NCI-H526 (cell line): ENCODE measurements at places on chromosomes 3 and 15.

DNA sequence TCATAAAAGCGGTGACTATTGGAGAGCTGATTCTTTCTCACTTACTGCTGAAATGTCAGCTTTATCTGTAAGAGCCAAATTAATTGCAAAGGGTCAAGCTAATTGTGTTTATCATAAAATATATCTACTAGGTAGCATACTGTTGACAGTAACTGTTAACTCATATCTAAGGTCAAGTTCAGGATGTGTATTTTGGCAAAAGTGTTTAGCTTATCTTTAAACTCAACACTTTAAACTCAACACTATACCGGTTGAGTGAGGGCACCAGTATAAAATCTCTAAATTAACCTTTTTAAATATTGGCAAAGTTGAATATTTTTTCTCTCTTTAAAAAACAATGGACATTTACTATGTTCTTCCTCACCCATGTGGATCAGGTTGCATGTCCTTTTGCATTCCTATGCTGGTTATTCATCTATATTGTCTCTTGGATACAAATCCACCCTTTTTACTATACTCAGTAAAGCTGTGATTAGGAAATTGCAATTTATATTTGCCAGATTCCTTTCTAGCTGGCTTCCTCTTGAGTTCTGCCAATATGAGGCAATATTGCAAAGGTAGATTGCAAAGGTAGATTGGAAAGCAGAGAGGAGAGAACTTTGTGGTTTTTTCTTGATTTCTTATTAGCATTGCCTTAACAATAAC is 344.6 kb upstream of the DCBLD2 start:
- no peak for DNase-seq

DNA sequence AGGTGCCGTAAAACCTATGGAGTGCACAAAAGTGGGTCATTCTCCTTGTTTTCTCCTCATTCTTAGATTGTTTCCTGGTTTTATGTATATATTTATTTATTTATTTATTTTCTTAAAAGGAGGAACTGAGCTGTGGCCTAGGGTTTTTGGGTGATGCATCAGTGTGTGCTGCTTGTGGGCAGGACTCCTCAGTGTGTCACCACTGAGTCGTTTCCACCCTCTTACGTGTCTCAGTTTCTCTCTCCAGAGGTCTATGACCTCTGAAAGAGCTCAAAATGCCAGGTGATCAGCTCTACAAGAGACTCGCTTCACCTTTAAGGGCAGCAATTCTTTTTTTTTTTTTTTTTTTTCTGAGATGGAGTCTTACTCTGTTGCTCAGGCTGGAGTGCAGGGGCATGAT is 72.9 kb downstream of the CD200 start:
- no peak for DNase-seq

DNA sequence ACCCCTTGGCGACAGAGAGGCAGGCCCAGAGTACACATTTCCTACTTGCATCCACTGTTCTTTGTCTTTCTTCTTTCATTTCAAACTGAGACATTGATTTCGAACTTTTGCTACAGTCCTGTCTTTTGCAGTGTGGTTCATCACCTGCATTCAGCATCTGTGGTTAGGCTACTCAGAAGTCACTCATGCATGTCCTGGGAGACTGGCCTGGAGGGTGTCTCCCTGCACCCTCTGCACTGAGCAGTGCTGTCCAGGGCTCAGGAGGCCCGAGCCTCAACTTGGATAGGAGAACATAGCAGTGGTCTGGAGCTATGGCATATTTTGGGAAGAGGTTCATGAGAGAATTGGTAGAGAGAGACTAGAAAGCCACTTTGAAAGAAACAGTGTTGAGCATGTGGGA is 240.2 kb upstream of the TPRG1 start:
- DNase-seq, result peak; percentile 18

DNA sequence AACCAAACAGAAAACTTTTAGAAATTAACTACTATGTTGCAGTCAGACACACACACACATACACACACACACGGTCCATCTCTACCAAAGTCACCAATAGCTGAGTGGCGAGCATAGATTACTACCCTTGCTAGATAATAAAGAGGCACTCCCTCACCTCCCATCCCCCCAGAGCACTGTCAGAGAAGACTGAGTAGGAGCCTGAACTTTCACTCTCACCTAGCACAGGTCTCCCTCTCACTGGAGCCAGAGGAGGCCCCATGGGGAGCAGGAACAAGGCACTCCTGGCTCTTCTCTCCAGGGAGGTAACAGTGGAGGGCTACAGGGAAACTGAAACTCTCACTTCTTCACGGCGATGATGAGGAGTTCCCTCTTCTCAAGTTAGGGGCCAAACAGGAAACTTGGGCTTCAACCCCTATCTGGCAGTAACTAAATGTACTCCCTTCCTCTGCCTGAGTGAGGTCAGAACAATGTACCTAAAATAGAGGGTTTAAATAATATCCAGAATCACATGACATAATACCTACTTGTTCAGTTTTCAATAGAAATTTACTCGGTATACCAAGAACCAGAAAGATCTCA is 975.3 kb upstream of the GBE1 start:
- no peak for DNase-seq

DNA sequence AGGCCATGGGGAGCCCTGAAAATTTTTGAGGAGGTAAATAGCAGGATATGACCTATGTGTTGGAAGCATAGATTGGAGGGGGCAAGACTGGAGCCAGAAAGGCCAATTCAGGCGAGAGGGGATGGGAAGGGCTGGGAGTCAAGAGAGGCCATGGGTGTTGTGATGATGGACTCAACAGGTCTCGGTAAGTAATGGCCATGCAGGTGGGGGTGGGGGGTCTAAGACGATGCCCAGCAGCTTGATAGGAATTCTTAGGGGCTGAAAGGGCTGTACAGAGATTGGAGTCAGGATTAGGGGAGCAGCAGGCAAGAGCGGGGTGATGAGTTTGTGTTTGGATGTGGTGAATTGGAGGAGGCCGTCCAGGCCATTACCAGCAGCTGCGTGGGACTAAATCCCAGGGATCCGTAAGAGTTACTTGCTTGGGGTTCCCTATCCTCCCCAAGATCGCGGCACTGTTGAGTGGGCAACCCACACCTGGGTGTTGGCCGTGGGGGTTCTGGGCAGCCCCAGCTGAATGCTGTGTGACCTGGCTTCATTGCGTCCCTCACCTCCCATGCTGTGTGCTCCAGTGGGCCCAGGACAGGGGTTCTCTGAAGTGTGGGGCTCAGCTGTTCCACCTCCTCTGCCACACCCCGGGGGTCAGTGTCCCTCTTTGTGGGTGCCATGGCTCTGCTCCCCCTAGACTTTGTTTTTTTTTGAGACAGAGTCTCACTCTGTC is 41.8 kb upstream of the CHRNB4 start:
- DNase-seq, result no peak

GRCh38 chr3:65785065-65785645 is 253.6 kb downstream of the MAGI1 start:
- no peak for DNase-seq

- DNase-seq, result peak; percentile 65
Measured at GRCh38 chr15:31265090-31265870, 61.4 kb upstream of the KLF13 start.

DNA sequence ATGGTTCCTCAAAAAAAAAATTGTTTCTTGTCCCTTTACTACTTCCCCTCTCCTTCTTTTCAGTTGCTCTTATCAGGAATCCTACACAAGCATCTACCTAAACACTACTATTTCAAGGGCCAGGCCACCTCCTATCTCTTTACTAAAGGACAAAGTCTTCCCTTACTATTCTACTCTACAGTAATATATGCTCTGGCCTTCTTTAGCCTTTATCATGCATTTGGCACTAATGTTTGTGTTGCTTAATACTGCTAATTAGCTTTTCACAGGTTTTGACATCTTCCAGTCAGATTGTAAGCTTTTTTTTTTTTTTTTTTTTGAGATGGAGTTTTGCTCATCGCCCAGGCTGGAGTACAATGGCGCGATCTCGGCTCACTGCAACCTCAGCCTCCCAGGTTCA is 5.3 kb downstream of the CEP19 start:
- DNase-seq, result no peak

DNA sequence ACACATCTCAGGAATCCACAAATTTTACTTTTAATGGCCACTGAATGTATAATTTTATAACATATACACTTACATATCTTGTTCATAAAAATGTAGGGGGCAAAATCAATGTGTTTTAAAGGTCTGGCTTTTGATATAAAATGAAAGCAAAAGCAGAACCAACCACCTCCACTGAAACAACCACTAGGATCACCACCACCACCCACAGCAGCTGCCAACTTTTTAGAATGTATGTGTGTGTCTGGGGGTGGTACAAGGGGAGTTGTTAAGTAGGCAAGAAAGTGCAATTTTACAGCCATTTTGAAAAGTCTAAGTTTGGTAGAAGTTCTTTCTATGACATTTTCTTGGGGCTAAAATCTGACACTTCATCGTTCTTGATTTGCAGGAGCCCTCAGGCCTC is 44.0 kb downstream of the OTOL1 start:
- no peak for DNase-seq

DNA sequence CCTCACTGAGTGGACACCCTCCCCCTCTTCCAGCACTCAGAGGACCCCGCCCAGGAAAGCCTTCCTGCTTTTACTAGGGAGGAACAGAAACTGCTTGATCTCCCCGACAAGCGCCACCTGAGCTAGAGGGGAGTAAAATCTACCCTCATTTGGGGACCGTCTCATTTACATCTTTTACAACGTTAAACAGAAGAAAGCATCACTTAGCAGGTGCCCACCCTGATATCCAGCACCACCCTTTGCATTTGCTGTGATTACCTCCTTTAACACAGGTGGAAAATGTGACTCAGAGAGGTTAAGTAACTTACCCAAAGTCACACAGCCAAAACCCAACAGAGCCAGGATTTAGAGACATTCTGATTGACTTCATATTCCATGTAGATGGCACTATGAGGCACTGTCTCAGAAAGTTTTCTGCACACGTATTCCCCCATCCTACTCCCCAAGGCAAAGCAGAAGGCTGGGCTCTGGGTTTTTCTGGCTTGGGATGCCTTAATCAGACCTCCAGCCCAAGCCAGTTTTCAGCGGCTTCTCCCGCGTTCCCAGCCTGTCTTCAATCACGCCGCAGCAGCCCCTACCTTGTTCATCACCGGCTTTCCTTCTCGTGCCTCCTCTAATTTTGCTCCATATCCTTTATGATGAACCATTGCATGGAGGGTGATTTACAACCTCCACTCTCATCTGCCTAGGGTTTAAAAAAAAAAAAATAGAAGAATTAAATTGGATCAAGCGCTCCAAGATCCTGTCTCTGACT is 314.6 kb upstream of the PROK2 start:
- DNase-seq, result no peak

GRCh38 chr3:109382588-109382987 is 45.2 kb upstream of the DPPA4 start:
- DNase-seq, result no peak

DNA sequence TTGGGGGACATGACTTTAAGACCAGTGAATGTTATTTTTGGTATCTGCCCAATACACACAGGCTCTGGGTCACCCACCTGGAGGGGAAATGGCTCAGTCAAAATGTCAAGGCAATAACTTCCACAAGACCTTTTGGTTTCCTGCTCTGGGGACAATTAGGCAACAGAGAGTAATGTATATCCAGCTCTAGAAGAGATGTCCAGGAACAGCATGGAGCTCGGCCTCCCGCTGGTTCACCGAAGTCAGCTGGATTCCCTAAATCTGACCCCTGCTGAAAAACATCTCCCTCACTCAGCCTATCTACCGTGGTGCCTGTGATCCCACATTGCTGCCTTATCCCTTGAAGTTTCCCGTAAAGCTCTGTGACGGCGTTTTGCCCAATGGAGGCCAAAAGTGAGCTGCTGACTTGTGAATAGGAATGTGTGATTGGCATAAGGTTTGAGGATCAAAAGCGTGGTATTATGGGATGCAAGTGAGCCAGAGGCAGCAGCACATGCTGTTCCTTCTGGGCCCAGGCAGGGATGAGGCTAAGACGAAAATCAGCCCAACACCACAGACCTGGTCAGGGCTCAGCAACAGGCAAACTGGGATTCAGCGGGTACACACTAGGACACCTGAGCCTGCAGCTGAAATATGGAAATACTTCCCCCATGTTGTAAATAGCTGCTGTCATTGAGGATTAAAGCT is 47.2 kb upstream of the SLC6A11 start:
- DNase-seq, result no peak
